SW480 (cell line): ENCODE measurements at places on chromosomes 6 and 20.

- DNase-seq = no peak
Observed at GRCh38 chr6:89314692-89315091, 407 bp downstream of the GABRR2 start.

DNA sequence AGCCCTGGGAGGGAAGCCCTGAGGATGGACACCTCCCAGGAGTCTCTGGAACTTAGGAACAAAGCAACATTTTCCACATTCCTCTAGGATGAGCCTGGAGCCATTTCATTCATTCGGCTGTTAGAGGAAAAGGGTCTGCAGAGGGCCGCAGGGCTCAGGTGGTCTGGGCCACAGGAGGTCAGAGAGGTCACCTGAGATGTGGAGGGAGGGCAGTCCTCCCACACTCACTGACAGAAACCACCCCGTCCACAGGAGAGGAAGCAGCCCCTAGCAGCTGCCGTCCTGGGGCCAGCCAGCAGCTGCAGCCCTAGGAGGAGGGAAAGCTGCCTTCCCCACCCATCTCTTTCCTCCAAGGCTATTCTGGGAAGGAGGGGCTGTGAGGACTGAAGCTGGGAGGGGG lies 207.0 kb downstream of the CDC5L start:
- DNase-seq = no peak

- no peak for DNase-seq
Observed at GRCh38 chr20:58312836-58313235, 3.3 kb downstream of the RAB22A start.

DNA sequence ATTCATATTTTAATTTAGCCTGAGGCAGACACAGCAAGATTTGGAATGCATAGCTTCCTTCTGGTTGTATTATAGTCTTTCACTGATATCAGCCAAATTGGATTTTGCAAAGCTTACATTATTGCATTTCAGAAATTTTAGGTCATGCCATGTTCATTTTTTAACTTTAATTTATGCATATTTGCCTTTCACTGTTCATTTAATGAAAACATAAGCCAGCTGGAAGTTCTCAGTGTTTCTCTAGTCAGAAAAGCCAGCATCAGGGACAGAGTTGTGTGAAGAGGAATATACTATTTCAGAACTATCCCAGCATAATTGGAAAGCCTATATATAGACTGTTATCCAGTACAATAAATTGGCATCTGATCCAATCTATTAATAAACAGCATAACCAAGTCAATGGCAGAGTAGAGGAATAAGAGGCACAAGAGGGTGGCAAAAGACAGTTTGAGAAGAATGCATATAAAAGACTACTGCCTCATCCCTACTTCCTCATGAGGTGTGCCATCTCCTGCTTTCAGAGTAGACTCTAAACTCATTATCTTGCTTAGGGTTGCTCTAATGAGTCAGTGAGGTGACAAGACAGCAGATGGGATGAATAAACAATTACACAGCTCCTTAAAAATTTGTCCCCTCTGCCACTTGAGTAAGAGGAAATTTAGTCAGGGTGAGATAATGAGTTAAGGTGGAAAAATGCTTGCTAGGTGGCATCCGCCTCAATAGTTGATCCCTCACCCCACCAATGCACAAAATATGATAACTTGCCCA lies 159.8 kb upstream of the HCRTR2 start:
- no peak for DNase-seq

GRCh38 chr6:155388591-155388990 lies 67.0 kb downstream of the NOX3 start:
- no peak for DNase-seq

- no peak for DNase-seq
Observed at GRCh38 chr6:164628302-164628931, 681.0 kb downstream of the C6orf118 start.
